ENCODE measurements at places on chromosomes 7 and 10. TPM values are rescaled to one million over a fixed set of nuclear protein-coding genes. Genes with fewer than 3 reads are reported as not detected.

Gene OTUD1
- total RNA-seq = 7.0 TPM

DNA sequence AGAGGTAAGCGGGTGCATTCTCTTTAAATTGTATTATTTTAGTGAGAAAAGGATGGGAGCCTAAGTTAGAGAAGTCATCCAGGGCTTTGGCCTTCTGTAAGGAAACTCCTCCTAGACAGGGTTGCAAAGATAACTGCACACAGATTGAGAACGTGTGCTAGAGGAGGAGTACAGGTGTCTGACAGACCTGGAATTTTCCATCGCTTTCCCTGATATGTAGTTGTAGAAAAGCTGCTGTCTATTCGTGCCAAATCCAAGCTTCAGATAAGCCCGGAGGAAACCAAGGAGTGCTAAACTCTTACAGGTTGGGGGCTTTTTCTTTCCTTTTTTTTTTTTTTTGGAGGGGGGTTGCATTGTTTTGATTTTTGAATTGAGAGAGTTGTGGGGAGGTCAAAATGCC is 23.1 kb downstream of the LRRC4 start:
- no peak overlapping the region for H3K27ac ChIP-seq
- DNase-seq = no peak
- H3K4me3 ChIP-seq = no peak overlapping the region
- peaks cover 10% of the 10 kb centered on the region for H3K4me1 ChIP-seq
- H3K27me3 ChIP-seq = no peaks in the 10 kb centered on the region
- H3K36me3 ChIP-seq = peaks cover 5% of the 10 kb centered on the region

DNA sequence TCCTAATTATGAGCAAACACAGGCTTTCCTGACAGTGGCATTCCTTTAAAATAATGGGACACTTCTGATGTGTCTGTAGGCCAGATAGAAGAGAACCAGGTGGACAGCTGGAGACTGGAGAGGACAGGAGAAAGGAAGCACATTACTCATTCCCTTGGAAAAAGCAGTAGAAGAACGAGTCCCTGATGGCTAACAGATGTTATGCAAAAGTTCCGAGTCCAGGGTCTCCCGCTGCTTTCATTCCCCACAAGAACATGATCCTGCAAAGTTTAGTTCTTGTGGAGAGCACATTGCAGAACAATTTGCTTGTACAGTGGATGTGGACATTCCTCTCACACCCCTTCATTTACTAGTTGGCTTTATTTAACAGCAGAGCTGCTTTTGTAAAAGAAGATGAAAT is 137.6 kb downstream of the GPAM start:
- H3K36me3 ChIP-seq = no peaks in the 10 kb centered on the region
- H3K27ac ChIP-seq = no peak overlapping the region
- no peak for DNase-seq

DNA sequence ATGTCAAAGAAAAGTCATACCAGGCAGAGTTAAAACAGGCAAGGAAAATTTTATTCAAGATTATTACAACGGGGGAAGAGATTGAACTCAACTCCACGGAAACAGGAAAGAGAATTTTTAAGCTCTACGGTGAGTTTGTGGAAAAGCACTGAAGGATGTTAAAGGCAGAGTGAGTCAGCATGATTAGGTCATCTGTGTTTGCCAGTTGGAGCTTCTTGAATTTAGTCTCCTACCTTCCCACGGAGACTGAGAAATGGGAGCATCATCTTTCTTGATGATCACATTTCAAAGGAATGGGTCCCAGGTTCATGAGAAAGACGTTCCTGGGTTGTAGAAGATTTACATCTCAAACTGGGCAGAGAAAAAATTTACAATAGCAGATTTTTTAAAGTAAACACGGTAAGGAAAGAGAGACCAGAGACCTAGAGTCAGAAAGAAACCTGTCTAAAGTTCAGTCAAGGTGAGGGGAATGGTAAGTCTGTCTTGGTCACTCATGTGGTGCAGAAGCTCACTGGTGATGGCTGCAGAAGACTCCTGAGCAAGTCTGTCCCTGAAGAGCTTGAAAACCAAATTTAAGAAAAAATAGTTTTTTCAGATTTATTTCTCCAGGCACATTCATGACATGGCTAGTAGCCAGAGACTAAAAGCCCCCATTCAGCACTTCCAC is 516.9 kb upstream of the LRRN3 start:
- H3K4me1 ChIP-seq = no peaks in the 10 kb centered on the region
- H3K27me3 ChIP-seq = no peaks in the 10 kb centered on the region
- no peak for DNase-seq
- no peak overlapping the region for H3K4me3 ChIP-seq
- no peak overlapping the region for H3K27ac ChIP-seq

DNA sequence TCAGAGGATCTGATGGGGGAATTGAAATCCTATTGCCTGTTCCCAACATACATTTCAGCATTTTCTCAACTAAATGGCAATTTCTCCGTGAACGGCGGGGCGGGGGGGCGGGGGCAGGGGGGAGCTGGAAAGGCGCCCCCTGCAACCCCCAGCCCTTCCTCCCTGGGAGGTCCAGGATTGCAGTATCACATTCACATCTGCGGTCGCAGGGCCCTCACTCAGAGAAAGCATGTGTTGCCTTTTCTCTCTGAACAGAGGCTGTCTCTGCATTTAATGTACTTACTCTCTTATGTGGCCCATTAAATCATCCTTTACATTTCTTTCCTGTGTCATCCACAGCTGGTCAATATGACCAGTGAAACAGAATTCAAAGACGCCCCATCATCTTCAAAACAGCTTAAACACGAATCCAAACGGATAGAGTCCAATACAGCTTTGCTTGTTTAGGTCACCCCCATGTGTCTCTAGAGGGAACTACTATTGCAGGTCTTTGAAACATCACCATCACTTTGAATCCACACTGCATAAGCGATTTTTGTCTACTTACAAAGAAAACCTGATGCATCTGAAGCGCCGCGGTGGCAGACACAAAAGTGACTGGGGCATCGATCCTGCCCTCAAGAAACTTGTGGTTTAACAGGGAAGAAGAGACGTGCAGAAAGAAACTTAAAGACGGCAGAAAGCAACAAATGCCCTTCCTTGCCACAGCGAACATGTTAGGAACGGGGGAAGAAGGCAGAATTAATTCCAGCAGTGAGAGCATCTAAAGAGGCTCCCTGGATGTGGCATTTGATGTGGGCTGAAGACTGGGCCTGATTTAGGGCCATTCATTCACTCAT is 17.0 kb upstream of the ECHDC3 start:
- H3K4me1 ChIP-seq = peaks cover 4% of the 10 kb centered on the region
- no peak overlapping the region for H3K4me3 ChIP-seq
- H3K36me3 ChIP-seq = no peaks in the 10 kb centered on the region

GRCh38 chr10:76869931-76870330 is 767.7 kb downstream of the KCNMA1 start:
- H3K36me3 ChIP-seq = no peaks in the 10 kb centered on the region
- DNase-seq = no peak
- H3K27me3 ChIP-seq = peaks cover 5% of the 10 kb centered on the region
- no peak overlapping the region for H3K4me3 ChIP-seq
- H3K4me1 ChIP-seq = no peaks in the 10 kb centered on the region

DNA sequence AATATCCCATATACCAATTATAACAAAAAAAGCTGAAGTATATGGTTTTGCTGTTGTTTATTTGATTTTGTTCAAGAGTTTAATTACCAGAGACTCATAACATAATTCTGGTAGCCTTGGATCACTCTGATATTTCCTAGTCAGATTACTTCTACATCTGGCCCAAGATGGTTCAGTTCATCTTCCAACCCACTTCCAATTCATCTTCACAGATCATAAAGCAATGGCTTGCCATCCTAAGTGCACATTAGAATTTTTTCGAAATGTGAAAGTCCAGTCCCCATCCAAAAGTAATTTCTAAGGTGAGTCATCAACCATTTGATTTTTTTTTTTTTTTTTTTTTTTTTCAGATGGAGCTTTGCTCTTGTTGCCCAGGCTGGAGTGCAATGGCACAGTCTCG is 8.0 kb upstream of the HIBADH start:
- DNase-seq = no peak
- no peaks in the 10 kb centered on the region for H3K4me1 ChIP-seq
- H3K36me3 ChIP-seq = no peaks in the 10 kb centered on the region
- no peak overlapping the region for H3K27ac ChIP-seq

DNA sequence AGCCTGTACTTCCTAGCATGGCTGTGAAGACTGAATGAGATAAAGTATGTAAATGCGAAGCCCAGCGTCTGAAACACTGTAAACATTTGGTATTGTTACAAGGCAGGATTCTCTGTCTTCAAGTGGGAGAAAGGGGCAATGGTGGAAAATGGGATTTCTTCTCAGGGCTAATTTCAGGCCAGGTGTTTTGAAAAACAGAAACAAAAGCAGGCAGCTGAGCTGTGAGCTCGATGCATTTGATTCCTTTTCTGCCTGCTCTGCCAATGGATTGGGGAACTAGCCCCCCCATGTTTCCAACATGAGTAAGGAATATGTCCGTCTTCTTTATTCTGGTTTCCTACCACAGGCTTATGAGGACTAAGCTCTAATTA is 732.1 kb upstream of the AUTS2 start:
- H3K4me3 ChIP-seq = no peak overlapping the region
- H3K27ac ChIP-seq = no peak overlapping the region
- H3K4me1 ChIP-seq = no peaks in the 10 kb centered on the region
- H3K27me3 ChIP-seq = no peaks in the 10 kb centered on the region

- no peak overlapping the region for H3K4me3 ChIP-seq
- peaks cover 10% of the 10 kb centered on the region for H3K4me1 ChIP-seq
- peaks cover 32% of the 10 kb centered on the region for H3K36me3 ChIP-seq
- peak; percentile 68 for DNase-seq
These were observed 9.0 kb upstream of the ARPC1B start for GRCh38 chr7:99365318-99366141.
